Astrocyte of the spinal cord (primary cell): ENCODE measurements at places on chromosomes 7 and 10.

GRCh38 chr10:27783660-27784059, 38.0 kb upstream of the MKX start:
- peak; percentile 61 for DNase-seq

GRCh38 chr7:44324481-44325200, 753 bp downstream of the CAMK2B start:
- no peak for DNase-seq

DNA sequence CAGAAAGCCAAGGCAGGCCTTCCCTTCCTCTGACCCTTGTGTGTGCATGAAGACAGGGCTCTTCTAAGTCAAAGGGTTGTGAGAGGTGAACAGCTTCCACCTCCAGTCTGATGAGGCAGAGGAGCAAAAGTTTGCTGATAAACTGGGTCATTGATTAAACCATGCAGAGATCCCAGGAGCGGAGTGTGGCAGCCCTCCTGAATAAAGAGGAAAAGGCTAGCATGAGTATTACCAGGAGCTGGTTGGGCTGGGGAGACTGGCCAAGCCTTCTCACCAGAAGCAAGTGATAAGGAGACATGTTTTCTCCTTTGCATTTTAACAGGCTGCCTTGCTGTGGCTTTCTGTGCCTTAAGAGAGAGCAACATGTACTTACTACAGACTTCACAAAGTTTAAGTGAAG, 10.2 kb downstream of the LMOD2 start:
- DNase-seq: no peak

GRCh38 chr7:55512635-55513191, 59.6 kb downstream of the VOPP1 start:
- no peak for DNase-seq

- no peak for DNase-seq
These were observed 138.4 kb downstream of the MGMT start for GRCh38 chr10:129605266-129605985.

- DNase-seq: no peak
These were observed 90.0 kb downstream of the C1GALT1 start for GRCh38 chr7:7272294-7272693.

- no peak for DNase-seq
These were observed 16.4 kb downstream of the KCP start for GRCh38 chr7:128894101-128894440.

DNA sequence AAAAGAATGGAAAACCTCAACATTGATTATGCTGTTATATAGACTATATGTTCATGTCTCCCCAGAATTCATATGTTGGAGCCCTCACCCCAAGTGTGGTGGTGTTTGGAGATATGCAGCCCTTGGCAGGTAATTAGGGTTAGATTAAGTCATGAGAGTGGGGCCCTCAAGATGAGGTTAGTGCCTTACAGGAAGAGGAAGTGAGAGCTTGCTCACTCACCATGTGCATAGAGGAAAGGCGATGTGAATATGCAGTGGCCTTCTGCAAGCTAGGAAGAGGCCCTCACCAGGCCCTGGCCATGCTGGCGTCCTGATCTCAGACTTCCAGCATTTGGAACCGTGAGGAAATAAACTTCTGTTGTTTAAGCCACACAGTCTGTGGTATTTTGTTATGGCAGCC, 14.8 kb downstream of the ZNF33A start:
- DNase-seq: no peak

DNA sequence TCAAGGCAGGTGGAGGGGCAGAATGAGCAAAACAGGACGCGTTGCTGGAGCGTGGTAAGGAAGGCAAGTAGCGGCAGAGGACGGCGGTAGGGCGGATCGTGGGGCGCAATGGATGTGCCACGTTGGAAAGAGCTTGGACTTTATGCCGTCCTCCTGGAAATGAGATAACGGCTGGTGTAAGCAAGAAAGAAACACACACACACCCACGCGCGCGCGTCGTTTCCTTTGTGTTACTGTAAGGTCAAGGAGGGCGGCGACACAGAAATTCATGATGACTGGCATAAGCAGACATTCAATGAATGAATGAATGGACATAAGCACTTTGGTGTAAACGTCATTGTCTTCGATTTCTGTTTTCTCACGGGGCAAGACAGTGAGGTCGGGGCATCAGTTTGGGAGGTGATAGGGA, 683 bp upstream of the ENTPD7 start:
- DNase-seq: peak; percentile 15

- DNase-seq: no peak
These were observed 11.2 kb downstream of the USP6NL start for GRCh38 chr10:11600280-11600679.

- DNase-seq: peak; percentile 46
These were observed 109.4 kb downstream of the ABLIM1 start for GRCh38 chr10:114548662-114549061.

- no peak for DNase-seq
These were observed 180.6 kb downstream of the SND1 start for GRCh38 chr7:127832592-127832991.

GRCh38 chr10:113064039-113064438, 114.0 kb downstream of the TCF7L2 start:
- no peak for DNase-seq

- peak; percentile 72 for DNase-seq
These were observed 164.9 kb upstream of the RNF32 start for GRCh38 chr7:156475666-156476065.
